ENCODE measurements at places on chromosomes 1 and 21.

GRCh38 chr1:93178418-93178817 is 1.8 kb downstream of the TMED5 start:
- DNase-seq: no peak

- no peak for DNase-seq
Measured at GRCh38 chr1:191888996-191889622, 269.2 kb upstream of the RGS18 start.

DNA sequence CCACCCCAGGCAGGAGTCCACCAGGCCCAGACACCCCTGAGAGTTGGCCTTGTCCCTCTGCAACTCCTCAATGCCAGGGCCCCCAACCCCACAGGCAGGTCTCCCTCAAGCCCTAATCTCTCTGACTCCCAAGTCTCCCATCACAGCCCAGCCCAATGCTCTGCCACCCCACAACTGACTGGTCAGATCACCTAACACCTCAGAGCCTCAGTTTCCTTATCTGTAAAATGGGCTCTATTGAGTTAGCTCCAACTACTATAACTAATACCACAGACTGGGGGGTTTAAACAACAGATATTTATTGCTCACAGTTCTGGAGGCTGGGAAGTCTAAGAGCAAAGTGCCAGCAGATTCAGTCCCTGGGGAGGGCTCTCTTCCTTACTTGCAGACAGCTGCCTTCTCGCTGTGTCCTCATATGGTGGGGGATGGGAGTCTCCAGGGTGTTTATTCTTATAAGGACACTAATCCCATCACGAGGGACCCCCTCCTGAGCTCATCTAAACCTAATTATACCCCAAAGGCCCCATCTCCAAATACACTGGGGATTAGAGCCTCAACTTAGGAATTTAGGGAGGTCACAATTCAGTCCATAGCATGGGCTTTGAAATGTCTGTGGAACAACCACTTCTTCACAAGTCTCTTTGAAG is 34.9 kb upstream of the ZC3H12A start:
- no peak for DNase-seq

- DNase-seq: no peak
Measured at GRCh38 chr1:9293241-9293532, 493 bp downstream of the SPSB1 start.

DNA sequence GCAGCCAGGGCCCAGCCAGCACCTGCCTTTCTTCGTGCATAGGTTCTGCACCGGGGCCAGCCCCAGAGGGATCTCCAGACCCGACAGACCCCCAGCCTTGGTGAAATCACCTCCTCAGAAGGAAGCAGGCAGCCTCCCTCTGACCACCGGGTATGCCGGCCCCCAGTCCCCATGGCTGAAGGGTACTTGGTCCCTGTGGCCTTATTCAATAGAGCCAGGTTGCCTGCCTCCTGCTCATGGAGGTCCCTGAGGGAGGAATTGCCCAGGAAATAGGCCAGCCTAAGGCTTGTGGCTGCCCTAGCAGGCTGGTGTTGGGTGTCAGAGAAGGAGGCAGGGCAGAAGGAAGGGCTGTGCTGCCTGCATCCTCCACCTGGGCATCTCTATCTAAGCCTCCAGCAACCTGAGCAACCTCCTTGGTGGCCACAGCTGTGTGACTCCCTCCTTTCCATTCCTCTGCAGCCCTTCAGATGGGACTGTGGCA is 338.2 kb upstream of the VAMP3 start:
- DNase-seq: no peak

- no peak for DNase-seq
Measured at GRCh38 chr1:155093911-155094621, 15.4 kb downstream of the EFNA3 start.

- DNase-seq: no peak
Measured at GRCh38 chr1:40653851-40654537, 11.5 kb downstream of the RIMS3 start.

GRCh38 chr1:201335174-201335870 is 42.2 kb downstream of the TNNT2 start:
- DNase-seq: no peak

DNA sequence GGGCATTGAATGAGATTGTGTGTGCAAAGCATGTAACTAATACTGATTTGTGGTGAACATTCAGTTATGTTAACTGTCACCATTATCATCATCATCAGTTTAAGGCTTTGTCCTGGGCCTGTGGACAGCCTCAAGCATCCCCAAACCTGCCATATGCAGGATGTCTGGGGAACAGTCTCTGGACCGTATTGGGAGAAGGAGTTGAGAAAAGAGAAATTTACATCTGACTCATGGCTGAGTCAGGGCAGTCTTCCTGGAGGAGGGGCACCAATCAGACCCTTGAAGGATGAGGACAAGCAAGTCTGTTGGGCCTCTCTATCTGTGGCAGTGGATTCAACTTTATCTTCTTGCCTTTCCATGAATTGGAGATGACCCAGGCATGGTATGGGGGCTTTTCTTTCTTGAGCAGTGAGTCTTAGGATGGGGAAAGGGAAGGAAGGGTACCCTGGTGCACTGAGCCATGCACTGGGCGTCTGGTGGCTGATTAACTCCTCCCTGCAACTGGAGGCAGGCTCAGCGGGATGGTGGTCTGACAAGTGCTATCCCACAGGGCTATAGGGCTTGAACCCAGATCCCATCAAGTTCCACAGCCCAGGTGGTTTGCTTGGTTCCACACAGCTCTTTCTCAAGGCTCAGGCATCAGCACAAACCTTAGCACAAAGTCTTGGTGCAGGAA is 2.9 kb downstream of the PADI3 start:
- no peak for DNase-seq

GRCh38 chr21:40905251-40905650 is 58.3 kb upstream of the DSCAM start:
- DNase-seq: no peak

DNA sequence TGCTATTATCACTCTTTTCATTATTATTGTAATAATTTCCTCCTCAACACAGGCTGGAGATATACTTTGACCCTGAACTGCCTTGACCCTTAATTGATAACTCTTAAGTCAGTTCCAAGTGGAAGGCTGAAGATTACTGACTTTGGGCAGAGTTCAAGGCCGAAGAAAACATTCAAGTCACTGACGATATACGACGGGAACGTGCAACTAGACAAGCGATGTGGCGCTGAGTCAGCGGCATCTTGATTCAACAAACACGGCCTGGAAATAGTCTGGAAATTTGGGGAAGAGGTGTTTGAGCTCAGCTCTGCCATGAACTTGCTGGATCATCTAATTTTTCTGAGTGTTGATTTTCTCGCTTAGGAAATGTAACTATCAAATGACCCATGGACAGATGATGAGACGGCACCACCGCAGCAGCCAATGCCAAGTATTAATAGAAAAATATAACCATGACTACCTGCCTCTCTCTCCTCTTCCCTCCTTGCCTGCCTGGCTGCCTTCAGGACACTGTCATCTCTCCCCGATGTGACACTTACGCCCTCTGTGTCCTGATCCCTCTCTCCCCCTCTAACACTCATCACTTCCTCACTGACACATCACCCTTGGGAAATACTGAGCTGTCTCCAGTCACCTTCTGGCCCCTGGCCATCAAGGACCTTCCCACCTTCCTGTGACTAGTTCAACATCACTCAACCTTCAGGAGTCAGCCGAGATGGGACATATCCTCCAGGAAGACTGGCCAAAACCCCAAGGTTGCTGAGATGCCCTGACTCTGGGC is 49.4 kb downstream of the TMCO4 start:
- no peak for DNase-seq

GRCh38 chr21:33968995-33969348 is 53.4 kb upstream of the ATP5PO start:
- no peak for DNase-seq

GRCh38 chr21:43981871-43982210 is 30.3 kb upstream of the TRAPPC10 start:
- DNase-seq: no peak

DNA sequence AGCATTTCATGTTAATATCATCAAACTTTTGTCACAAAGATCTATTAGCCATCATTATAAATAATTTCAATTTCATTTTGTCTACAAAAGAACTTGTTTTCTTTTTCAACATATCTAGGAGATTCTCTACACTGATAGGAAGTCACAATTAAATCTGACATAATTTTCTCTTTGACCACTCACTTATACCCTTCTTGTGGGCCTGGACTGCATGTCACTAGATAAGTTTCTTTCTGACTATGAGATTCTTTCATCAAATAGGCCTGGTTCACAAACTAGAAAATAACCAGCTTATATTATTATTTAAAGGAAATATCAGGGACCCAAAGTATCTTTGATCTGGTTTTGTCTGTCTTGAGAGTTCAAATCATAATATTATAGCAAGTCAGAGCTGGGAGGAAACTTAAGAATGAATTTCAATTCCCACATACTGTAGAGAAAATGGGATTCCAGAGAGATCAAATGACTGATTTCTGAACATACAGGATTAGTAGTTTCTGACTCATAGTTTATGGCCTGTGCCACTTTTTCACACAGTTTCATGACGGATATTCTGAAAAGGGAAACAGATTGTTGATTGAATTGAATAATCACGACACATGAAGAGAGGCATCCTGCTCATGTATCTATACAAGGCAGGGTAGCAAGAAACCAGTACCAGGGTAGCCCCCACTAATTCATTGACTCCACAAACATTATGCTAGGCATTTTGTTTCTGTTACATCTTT is 355.8 kb downstream of the GPATCH2 start:
- no peak for DNase-seq

DNA sequence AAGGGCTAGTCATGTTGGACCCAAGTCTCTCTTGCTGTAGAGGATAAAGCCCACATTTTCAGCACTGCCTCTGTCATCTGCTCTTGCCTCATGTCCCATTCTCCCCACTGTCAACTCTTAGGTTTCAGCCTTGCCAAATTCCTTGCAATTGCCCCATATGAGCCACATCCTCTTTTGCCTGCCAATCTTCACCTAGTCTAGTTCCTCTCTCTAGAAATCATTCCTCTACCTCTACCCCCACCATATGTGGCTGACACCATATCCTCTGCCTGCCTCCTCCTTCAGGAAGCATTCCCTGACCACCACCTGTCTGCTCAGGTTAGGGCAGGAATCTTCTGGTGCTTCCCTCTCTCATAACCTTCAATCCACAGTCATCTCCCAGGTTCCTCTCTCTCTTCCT is 38.2 kb downstream of the SLC9A1 start:
- no peak for DNase-seq

DNA sequence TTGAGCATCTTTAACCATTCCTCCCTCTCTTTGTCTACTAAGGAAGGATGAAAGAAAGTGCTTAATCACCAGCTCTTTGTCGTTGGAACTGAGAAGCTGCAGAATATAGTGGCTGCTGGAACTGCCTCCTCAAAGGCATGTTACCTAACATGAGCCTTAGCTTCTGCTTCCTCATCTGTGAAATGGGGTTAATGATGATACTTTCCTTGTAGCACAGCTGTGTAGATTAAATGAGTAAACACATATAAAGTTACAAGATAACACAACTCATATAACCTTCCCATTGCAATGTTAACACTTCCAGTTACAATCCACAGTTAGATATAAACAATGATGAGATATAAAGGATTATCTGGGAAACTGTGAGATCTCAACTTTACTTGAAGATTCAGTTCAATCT is 48.4 kb upstream of the ZNF326 start:
- no peak for DNase-seq

GRCh38 chr1:9321986-9322660 is 29.4 kb downstream of the SPSB1 start:
- no peak for DNase-seq

DNA sequence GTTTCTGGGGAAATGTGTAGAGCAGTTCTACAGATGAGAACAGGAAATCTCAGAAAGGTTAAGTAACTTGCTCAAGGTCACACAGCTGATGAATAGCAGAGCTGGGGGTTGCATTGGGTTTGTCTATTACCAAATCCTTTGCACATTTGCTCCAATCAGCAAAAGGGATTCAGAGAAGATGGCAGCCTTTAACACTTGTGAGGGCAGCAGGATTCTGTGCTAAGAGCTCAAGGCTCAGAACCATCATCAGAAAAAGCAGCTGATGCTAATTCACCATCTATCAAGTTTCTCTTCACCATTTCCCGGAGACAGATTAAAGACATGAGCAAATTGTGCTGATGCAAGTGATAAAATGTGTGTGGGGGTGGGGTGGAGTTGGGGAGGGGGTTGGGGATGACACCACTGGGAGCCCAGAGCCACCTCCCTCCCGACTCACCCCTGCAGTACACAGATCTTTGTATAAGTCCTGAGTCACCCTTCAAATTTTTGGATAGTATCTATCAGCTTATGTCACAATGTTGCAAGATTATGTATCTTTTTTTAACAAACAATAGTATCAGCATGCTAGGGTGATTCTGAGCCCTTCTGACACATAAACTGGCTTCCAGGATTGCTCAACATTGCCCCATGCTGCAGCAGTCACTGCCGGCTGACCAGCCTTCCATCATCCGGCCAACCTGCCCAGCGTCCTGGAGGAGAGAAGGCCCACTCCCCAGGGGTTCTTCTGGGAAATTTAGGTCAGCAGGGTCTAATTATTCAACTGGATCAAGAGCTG is 2.8 kb upstream of the SPSB1 start:
- no peak for DNase-seq

DNA sequence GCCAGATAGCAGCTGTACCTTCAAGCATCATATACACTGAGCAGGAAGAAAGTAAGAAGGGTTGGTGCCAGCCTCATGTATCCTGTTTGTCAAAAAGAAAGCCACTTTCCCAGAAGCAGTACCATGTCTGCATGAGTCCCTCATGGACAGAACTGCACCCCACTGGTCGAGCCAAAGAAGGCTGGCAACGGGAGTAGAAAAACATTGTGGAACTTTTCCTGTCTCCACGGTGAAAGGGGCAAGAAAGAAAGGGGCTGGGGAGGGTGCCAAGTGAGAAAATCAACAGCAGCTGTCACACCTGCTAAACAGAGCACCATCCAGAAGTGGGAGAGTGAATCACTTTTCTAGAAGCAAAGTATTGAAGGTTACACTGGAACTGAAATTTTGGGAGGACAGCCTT is 621.7 kb downstream of the LMO4 start:
- no peak for DNase-seq

- DNase-seq: no peak
Measured at GRCh38 chr1:85198864-85199263, 2.0 kb downstream of the SYDE2 start.

DNA sequence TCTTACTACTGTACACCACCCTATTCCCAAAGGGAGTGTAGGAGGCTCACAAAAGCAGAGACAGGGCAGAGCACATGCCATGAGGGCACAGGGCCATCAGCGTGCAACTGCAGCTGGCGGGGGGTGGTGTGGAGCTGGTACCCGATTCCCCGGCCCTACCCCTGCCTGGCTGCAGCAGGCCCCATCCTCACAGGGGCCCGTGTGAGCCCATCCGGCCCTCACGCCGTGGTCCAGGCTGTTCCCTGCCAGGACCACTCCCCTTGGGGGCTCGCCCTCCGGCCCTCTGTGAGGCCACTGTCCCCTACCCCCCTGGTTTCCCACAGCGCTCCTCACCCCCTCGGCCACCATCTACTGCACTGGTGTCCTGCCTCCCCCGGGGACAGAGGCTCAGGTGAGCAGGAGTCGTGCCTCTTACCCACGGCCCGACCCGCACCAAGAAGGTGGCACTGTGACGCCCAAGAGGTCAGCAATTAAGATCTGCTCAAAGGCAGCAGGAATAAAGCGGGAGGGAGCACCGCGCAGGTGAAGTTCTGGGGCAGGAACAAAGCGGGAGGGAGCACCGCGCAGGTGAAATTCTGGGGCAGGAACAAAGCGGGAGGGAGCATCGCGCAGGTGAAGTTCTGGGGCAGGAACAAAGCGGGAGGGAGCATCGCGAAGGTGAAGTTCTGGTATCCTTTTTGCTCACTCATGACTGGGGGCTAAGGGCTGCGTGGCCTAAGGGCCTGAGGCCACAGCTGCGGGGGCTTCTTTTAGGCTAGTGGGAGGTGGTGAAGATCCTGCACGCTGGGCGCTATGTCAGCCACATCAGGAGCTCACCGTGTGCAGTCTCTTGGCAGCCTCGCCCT is 3.9 kb downstream of the POFUT2 start:
- DNase-seq: no peak

- DNase-seq: no peak
Measured at GRCh38 chr1:17979815-17980214, 127.8 kb upstream of the IGSF21 start.

All from stimulated activated CD8-positive, alpha-beta memory T cell treated with anti-CD3 and anti-CD28 coated beads, Interleukin-7, amount 100 ng/mL, for 4 hours (primary cell).